IPS DF 6.9 (cell line): ENCODE measurements at places on chromosomes 7 and 10.

DNA sequence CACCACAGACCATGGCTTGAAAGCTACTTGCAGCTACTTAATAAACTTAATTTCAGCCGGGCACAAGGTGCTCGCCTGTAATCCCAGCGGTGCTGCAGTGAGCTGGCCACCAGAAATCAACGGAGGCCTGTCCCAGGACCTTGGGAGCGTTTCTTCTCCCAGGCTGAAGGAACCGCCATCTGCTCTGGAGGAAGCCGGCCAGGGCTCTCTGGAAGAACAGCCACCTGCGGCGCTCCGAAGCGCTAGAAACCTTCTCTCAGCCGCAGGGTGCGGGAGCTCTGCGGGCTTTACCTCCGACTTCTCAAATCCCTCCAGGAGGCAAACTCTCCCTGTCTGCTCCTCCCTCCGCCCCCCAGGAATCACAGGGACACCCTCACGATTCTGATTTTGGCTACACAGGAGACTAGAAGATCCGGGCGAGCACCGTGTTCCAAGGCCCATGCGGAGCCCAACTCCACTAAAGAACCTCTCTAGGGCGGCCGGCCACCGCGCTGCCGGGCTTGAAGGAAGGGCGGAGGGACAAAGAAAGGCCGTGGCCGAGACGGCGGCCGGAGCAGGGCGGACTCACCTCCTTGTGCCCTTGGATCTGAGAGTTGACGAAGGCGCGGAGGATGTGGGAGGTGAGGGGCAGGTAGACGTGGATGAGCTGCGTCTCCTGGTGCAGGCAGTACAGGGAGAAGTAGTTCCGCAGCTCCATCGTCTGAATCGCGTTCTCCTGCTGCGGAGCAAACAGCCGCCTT lies 14.4 kb downstream of the NUDT1 start:
- DNase-seq = no peak

- DNase-seq = no peak
Observed at GRCh38 chr10:86756511-86757112, at the start of gene BMPR1A. Gene BMPR1A, plus strand, starts transcription at chr10:86756619. Its CDS starts 119,400 bp downstream, at chr10:86876019.

- DNase-seq = no peak
Observed at GRCh38 chr10:86583983-86584382, 62.4 kb upstream of the WAPL start.

DNA sequence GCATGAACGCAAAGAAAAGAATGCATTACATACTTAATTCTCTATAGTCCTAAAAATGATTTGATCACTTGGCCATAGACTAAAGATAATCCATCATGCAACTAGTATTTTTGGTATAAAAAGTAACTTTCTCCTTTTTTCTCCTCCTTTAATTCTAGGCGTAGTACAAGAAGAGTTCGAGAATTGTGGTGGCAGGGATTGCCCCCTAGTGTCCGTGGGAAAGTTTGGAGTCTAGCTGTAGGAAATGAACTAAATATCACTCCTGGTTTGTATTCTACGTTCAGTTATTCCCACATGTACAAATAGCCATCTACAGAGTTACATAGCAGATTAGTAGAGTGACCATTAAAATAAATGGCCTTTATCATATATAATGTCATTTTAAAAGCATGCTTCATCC lies 45.5 kb upstream of the HELLS start:
- no peak for DNase-seq

DNA sequence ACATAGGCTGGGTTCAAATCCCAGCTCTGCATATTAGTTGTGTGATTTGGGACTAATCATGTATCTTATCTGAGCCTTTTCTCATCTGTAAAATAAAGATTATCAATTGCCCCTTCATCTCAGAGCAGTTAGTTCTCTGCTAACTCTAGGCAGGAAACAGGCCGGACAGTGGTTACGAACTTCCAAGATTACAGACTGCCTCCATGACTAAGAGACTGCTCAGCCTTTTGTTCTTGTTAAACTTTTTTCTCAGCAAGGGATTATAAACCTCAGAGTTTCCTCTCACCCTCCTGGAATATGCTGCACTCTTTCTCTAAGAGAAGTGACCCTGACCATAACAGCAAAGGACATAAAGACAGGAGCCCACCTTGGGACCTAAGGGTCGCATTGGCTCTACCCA lies 52.5 kb upstream of the NFKB2 start:
- no peak for DNase-seq
